ENCODE measurements at places on chromosomes 5 and 9.

DNA sequence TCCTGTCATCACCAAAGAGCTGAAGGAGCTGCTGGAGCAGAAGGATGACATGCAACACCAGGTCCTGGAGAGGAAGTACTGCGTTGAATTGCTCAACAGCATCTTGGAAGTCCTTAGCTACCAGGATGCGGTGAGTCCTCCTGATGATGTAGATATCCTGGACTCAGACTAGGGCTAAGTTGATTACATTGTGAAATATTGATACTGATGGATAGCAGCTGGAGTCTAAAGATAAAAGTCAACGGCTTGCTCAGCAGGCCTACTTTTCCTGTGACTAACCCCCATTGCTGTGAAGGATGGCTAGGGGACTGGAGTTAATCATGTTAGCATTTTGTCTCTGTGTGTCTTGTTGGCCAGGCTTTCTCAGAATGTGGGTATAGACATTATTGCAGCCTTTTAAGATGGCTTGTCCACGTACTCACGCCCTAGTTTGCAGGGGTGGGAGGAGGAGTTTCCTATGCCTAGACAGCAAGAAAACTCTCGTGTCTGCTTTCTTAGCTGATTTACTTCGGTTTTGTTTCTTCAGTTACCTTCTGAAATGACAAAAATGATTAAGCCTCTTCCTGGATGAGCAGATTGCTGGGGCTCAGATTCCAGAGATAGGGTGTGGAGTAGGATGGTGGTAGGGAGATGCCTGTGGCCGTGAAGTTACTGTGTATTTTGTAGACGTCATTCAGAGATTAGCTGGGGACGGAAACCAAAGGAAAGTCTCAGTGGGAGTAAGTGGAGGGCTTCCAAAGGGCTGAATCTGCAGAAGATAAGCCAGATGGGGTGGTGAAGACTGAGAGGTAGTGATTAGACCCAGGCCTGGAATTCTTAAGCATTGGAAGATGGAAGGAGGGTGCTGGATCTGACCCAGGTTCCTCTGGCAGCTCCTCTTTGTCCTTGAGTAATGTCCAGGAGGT lies 166.3 kb downstream of the DOCK2 start:
- DNase-seq, result peak; percentile 60

GRCh38 chr5:14676320-14676719 lies 11.8 kb downstream of the OTULIN start:
- DNase-seq, result peak; percentile 82

- DNase-seq, result no peak
These were observed 28.1 kb downstream of the SLC22A4 start for GRCh38 chr5:132322266-132322665.

DNA sequence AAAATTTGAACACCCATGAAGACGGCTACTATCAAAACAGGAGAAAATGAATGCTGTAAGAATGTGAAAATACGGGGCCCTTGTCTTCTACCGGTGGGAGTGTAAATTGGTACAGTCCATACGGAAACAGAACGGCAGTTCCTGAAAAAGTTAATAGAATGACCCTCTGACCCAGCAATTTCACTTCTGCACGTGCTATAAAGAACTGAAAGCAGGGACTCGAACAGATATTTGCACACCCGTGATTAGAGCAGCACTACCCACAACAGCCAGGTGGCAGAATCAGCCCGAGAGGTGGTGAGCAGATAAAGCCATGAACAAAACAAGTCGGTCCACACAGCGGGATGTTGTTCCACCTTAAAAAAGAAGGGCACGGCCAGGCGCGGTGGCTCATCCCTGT lies 22.6 kb upstream of the SLC12A7 start:
- DNase-seq, result no peak

DNA sequence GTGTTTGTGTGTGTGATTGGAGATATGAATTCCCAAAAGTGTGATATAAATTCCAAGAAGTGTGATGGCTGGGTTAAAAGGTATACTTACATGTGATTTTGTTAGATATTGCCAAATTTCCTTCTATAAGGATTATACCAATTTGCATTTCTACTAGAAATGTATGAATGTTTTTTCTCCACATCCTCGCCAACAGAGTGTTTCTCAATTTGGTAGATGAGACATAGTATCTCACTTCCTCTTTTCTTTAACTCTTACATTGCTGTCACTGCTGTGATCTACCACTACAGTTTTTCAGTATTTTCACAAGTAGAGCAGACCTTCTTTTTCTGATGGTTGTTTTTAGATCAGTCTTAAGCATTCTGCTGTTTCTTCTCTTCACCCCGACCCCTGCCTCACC lies 111.3 kb downstream of the FER start:
- DNase-seq, result no peak

DNA sequence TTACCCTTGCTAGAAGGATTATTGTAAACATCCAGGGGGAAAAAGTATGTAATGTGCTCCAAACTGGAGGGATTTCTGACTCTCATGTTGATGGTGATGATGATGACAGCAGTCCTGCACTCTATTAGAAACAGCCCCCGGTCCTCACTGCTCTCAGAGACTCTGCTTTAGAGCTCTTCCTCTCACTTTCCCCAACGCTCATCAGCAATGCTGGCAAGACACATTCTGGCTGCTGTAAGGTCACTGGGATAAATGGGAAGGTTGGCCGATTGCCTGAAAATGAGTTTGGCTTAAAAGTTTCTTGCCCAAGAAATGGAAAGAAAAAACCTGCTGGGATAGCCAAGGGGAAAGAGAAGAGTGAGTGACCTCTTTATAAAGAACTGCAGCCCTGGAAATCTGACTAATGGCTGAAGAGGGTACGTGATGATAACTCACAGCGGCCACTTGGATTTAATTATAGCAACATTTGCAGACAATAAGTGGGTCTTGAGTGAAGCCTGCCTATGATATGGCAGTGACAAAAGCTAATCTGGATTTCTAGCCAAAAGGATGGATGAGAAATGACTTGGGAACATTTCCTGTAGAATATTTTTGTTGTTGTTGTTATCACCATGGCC lies 235.8 kb downstream of the TMEM38B start:
- DNase-seq, result no peak

DNA sequence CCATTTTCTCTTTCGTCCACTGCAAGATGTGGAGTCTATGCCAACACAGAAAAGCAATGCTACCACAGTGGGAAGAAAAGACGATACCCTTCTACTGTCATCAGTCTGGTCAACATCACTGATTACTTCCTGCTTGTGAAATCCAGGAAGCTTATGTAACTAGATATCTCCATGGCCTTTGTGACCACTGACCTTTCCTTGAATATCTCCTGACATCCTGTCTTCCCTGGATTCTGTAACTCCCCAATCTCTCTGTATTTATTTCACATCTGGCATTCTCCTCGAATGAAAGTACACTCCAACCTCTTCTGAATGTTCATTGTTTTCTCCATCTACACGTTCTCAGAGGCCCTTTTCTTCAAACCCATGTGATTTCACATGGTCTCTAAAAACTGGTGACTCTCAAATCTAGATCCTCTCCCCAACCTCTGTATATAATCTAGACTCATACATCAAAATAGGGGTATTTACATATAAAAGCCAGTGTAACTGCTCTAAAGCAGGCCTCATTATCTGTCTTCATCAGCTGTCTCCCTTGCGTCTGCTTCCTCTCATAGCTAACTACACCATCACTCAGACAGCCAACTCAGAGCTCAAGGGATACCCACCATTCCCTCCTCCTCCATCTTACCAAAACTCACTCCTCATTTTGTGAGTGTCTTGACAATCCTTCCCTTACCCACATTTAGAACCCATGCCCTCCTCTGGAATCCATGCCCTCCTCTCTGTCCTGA lies 156.8 kb downstream of the SEMA5A start:
- no peak for DNase-seq

GRCh38 chr9:135958485-135958884 lies 2.7 kb downstream of the UBAC1 start:
- no peak for DNase-seq

- DNase-seq, result no peak
These were observed 35.6 kb downstream of the ADRA1B start for GRCh38 chr5:159951834-159952233.

GRCh38 chr9:97635026-97635425 lies 1.4 kb downstream of the NCBP1 start:
- no peak for DNase-seq

DNA sequence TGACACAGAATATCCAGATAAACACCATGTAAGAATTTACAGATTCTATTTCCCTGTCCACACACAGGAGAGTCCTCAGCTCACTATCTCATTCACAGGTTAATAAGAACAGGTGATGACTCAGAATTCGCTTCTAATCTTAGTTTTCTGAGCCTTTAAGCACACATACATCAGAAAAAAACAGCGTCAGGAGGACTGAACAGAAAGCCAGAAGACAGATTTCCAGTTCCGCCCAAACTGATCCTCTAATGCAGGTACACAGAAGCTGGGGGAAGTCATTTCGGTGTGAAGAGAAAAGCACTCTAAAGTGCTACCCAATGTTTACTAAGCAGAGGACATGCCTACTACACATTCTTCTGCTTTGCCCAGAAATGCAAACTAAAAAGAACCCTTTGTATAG lies 1.6 kb downstream of the CEMIP2 start:
- no peak for DNase-seq
